ENCODE measurements at places on chromosomes 6 and 20.
A peak's percentile ranks its signal among the peaks of the same experiment; 100 is the strongest.

- no peak for DNase-seq
Measured at GRCh38 chr20:709991-710779, 34.6 kb upstream of the SCRT2 start.

DNA sequence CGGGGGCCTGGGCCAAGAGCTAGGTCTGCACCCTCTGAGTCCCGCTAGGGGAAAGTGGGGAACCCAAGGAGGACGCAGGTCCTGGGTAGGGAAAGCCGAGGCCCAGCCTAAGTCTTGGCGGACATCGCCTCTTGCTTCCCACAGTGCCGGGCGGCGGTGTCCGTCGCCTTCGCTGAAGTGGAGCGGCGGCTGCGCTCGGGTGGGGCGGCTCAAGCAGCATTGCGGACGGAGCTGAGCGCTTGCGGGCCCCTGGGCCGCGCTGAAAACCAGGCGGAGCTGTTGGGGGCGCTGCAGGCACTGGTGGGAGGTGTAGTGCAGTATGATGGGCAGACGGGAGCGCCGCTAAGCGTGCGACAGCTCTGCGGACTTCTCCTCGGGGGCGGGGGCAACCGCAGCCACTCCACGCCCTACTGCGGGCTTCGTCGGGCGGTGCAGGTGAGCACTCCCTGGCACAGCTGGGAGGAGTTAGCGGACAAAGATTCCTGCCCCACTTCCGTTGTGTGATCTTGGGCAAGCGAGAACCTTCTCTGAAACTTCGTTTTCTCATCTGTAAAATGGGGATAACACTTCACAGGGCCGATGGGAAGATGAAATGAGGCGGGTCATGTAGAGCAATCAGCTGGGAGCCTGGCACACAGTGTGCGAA lies 4.2 kb downstream of the PRSS16 start:
- no peak for DNase-seq

- no peak for DNase-seq
Measured at GRCh38 chr6:24743944-24744335, 25.0 kb upstream of the C6orf62 start.

DNA sequence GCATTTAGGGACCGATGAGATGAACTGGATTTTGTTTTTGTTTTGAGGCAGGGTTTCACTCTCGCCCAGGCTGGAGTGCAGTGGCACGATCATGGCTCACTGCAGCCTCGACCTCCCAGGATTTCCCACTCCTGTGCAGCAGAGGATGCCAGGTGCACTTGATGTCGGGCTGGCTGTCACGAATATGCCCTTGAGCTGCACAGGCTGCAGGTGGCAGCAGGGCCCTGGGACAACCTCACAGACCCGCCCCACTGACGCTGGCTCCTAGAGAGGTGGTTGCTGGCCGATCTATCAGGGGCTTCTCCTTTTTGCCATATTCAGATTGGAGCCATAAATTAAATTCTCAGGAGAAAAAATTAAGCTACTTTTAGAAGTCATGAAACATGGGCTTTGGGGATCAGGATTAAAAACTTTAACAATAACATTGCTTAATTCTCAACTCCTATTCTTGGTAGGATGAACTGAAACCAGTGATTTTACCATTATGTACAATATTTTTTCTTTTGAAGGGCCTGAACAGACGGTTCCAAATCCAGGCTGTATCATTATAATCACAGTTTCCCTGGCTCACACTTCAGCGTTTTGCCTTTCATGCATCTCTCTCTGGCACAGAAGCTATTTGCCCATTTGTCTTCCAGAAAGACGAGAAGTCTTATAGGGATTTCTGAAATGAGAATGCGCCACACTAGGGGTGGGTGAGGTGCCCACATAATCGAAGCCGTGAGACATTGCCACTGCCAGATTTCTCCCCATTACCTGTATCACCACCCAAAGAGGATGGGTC lies 32.4 kb downstream of the NQO2 start:
- DNase-seq, result no peak

DNA sequence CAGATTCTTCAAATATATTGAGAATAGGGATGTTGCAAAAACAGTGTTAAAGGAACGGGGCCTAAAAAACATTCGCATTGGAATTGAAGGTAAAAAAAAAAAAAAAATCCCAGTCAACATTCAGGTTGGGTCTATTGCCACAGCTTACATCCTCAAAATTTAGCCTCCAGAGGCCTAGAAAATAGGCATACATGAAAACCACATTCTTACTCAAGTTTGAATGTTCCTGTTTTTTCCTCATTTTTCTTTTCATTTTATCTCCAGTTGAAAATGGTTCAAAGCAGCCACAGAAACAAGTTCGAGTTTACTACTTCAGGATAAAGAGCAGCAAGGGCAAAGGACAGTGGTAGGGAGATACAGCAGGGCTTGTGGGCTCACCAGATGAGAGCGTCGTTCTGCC lies 41.9 kb downstream of the KCTD20 start:
- DNase-seq, result no peak

GRCh38 chr20:61100489-61100888 lies 151.6 kb upstream of the CDH4 start:
- DNase-seq, result no peak

DNA sequence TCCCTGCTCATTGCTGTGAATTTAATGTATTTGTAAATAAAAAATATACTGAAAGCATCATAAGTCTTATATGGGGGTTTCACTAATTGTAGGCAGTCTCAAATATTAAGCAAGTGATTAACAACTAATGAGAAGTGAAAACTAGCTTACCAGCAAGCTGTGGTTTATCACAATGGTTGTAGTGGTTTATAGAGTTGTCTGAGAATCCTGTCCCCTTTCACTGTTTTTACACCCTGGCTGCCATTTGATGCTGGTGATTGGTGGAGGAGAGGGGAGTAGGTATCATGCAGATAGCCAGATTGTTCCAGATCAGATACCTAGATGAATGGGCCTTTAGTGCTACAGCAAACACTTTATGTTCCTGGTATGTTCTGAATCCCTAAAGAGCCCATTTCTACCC lies 6.0 kb downstream of the MKKS start:
- DNase-seq, result no peak

DNA sequence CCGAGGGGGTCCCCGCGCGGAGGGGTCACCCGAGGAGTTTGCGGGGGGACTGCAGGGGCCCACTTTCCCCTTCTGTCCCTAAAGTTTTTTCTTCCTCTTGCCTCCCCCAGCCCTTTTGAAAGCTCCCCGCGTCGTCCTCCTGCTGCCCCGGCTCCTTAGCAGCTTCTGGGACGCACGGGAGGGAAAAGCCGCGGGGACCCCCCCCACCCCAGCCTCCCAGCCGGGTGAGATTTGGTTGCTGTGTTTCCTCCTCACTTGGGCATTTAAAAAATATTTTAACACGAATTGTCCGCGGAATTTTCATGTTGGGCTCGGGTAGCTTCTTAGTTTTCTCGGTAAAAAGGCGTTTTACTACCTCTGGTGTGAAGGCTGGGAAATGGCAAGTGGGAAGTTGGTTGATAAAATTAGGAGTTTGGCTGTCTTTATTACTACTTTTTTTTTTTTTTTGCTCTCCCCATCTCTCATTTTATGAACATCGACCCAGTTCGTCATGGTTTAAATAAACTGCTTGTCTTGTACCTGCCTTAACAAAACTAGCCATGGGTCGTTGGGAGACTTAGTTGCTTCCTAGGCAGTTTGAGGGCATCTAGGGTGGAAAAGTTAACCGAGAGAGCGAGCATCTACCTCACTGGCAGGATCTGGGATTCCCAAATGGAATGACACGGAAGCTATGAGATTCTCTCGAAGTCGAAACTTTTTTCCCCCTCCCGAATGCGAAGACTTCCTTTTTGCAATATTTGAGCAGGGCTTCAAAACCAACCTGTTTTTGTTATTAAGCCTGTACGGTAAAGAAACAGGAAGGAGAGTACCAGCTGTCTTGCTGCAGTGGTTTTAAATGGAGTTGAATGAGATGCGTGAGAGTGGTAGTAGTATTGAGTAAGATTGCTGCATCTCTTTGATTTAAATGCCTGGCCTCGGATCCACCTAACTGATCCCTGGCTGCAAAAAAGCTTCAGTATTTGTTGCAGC lies 868 bp downstream of the NCOA3 start:
- DNase-seq, result peak; percentile 43

GRCh38 chr20:21513181-21513663 lies 642 bp downstream of the NKX2-2 start:
- DNase-seq, result no peak

Measured in fibroblast of skin of back (primary cell).